NCI-H2081 treated with DMSO at 0.1 percent for 48 hours (cell line): ENCODE measurements at places on chromosomes 1 and 21.

- no peak for DNase-seq
Measured at GRCh38 chr1:31523769-31524168, 52.5 kb upstream of the TINAGL1 start.

GRCh38 chr1:43962324-43962723 lies 7.5 kb upstream of the DPH2 start:
- no peak for DNase-seq

DNA sequence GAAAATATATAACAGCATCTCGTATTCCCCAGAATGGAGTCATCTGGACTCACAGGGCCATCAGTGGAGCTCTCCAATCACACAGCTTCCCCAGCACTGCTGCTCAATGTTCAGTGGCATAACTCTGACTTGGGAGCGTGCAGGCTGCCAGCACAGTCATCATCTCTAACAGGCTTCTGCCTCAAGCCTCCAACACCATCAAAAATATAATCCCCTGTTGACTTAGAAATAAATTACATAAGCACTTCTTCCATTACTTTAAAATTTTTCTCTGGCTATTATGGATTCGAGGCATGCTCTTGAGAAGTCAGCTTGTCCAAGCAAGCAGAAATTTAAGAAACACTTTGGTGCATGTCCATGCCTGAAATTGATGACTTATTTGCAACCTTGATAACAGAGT lies 6.2 kb downstream of the DUSP23 start:
- no peak for DNase-seq

DNA sequence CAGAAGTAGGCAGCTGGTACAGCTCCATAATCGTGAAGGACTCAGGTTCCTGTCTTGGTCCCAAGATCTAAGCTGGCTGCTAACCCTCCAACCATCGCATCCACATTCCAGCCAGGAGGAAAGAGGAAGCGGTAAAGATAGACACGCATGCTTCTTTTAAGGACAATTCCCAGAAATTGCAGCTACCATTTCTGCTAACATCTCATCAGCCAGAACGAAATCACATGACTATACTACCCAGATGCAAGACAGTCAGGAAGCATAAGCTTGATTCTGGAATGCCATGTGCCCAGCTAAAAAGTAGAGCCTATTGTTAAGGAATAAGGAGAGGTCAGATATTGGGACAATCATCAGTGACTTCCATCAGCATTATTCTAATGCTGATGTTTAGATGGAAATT lies 110.4 kb downstream of the EPHB2 start:
- DNase-seq: no peak

DNA sequence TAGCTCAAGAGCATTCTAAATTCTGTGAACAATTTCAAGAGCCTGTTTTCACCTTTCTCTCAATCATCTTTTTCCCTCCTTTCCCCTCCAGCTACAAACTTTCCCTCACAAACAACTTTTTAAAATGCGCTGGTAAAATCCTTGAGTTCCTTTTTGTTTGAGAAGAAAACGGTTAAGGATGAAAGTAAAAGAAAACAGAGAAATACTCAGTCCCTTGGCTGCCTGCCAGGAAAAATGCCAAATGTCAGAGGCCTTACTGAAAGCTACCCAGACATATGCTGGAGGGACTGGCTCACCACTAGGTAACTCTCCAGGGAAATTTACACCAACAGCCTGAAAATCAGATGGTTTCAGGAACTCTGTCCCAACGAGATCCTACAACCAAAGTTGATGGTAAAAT lies 11.0 kb upstream of the SERBP1 start:
- DNase-seq: no peak

- DNase-seq: no peak
Measured at GRCh38 chr1:205326812-205327466, 5.4 kb upstream of the NUAK2 start.

GRCh38 chr1:14421295-14421976 lies 177.0 kb upstream of the KAZN start:
- DNase-seq: no peak

DNA sequence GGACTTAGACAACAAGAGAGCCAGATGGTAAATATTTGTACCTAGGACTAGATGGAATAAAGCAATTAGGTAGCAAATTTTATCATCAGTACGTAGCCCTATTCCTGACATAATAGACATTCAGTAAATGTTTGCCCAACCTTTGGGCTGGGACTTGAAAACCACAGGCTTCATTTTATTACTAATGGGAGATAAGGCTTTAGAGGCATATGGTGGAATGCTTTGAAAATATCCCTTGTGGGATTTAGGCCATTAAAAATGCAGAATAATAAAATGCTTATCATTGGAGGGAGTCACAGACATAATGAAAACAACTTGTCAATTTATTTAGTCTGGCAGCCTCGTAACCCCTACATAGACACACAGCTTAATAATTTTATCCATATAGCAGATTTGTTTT lies 296.1 kb upstream of the SPAG17 start:
- no peak for DNase-seq

- no peak for DNase-seq
Measured at GRCh38 chr1:228018961-228019721, 12.3 kb downstream of the WNT3A start.

DNA sequence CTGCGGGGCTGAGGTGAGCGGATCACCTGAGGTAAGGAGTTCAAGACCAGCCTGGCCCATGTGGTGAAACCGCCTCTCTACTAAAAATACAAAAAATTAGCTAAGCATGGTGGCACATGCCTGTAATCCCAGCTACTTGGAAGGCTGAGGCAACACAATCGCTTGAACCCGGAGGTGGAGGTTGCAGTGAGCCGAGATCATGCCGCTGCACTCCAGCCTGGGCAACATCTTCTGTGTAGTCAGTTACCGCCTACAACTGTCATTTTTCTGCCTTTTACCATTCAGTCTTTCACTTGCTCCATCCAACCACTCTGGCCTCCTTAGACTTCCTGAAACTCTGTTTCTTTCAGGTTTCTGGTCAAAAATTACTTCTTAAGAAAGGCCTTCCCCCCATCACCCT lies 2.2 kb downstream of the MYCBP start:
- DNase-seq: no peak

DNA sequence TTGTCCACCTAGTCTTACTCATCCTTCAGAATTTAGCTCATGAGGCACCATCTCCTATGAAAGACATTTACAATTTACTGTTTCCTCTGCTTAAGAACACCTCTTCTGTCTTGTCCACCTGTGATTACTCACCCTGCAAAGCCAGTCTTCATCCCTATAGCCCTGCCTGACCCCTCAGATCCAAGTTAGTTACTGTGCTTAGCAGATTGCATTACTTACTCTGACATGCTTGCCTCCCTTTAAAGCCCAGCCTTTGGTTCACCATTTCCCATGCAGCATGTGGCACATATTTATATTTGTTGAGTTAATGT lies 60.9 kb upstream of the VCAM1 start:
- DNase-seq: no peak

DNA sequence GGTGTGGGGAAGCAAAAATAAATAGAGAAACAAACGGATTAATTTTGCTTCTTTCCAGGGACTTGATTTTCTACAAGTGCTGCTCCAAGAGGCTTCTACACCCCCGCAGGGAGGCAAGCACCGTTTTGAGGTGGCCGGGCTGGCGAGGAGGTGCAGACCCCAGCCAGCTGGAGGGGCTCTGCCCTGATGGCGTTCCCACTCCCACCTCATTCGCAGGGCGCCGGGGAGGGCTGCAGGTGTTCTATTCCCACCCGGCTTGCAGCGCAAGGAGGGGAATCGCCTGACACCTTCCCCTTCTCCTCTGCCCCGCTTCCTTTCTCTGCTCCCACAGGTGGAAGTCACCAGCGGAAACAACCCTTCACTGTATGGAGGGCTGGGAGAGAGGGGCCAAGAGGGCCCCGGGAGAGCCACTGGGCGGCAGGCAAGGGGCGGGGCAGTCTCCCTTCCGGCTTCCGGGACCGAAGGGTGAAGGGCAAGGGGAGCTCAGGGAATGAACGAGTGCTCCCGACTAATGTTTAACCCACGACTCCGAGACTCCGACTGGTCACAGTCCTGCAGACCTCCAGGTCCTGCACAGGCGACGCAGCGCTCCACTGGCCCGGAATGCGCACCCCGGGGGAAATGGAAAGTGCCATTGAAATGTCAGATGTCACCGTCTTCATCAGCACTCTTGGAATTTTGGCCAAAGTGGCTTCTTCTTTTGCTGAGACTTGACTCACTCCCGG lies 29.1 kb downstream of the TEX35 start:
- no peak for DNase-seq

DNA sequence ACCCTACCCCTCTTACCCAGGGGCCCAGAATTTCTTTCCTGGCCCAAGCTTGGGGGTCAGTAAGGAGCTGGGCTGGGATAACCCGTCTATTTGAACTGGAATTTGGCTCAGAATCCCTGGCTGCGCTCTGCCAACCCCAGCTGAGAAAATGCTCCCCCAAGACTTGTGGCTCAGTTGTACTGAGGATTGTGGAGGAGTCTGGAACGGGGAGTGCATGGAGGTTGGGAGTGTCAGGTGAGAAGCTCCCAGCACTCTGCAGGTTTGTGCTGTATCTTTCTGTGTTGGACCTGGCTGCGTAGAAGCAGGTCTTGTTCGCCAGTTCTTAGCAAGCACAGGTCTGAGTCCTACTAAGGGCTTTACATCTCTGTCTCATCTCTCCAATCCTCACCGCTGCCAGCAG lies 1.6 kb downstream of the TCEA3 start:
- DNase-seq: no peak

DNA sequence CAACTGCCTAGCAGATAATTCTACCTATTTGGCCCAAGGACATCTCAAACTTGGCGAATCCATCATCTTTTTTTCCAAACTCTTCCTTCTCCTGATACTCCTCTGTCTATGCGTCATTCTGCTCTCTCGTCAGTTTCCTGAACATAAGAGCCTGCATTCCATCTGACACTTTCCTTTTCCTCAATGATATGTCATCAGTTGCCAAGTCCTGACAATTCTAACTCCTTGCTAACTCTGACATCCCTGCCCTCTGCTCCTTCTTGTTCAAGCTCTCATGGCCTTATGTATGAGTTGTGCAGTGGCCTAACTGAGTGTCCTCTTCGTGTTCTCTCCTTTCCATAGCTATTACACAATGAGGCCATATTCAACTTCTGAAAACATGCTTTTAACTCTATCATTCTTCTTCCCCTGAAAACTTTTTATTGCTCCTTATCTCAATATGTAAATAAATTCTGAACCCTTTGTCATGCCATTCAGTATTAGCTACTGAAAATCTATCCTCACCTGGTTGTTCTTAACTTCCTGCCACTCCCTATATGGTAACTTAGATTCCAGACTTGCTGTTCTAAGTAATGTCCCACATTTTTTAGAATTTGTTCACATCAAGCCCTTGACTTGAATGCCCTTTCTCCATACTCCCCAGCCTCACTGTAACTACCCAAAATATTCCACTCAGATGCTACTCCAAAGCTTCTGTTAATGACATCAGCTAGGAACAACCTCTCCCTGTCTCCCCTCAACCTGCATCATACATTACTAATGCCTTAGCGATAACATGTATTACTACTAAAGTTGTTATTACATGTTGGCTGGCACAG lies 11.5 kb downstream of the PALMD start:
- no peak for DNase-seq

GRCh38 chr1:239633432-239633831 lies 247.1 kb downstream of the CHRM3 start:
- no peak for DNase-seq

- DNase-seq: no peak
Measured at GRCh38 chr1:95948023-95948422, 714.0 kb downstream of the RWDD3 start.

DNA sequence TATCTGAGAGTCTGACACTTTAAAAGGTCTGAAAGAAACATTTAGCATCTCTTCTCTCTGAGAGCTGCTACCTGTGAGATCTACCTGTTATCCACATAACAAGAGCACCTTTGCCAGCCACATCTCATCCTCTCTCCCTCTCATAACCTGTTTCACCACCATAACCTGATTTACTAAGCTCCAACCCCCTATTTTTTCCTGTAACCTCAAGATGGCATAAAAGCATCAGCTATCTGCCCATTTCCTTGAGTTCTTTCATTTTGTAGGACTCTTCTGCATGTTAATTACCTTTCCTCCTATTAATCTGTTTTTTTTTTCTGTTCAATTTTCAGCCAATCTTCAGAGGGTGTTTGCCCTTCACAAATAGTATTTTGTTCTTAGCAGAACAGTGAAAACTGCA lies 136.5 kb upstream of the KCNK1 start:
- no peak for DNase-seq

GRCh38 chr1:16348414-16349182 lies 3.7 kb downstream of the FBXO42 start:
- no peak for DNase-seq

DNA sequence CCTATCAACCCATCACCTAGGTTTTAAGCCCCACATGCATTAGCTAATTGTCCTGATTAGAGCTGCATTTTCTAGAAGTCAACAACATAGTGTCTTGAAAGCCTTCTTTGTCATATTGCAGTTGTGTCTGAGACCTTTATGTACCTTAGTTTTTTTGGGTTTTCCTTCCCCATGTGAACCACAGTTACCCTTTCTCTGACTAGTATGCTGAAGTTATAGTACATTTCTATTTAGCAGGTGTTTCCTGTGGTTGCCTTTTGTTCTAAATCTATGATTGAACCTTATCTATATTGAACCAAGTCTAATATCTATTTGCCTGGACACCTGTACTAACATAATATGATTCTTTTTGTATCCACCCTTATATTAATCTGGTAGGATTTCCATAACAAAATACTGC lies 135.6 kb downstream of the ST6GALNAC3 start:
- DNase-seq: no peak
